ENCODE measurements at places on chromosomes 6 and 20.
A peak's percentile ranks its signal among the peaks of the same experiment; 100 is the strongest.

DNA sequence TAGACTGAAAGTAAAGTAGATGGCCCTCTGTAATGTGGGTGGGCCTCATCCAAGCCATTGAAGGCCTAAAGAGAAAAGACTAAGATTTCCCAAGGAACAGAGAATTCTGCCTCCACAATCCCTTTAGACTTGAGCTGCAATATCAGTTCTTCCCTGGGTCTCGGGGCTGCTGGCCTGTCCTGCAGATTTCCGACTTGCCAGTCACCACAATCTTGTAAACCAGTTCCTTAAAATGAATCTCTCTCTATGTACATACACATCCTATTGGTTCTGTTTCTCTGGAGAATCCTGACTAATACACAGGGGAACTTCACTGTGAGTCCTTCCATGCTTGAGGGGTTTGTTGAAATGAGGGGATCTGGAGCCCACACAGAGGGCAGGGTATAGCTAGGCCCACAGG, 12.9 kb downstream of the CCDC170 start:
- DNase-seq, result no peak

GRCh38 chr20:35344354-35344837, 52.2 kb upstream of the FAM83C start:
- DNase-seq, result no peak

GRCh38 chr20:13515291-13515690, 123.4 kb downstream of the TASP1 start:
- DNase-seq, result no peak

DNA sequence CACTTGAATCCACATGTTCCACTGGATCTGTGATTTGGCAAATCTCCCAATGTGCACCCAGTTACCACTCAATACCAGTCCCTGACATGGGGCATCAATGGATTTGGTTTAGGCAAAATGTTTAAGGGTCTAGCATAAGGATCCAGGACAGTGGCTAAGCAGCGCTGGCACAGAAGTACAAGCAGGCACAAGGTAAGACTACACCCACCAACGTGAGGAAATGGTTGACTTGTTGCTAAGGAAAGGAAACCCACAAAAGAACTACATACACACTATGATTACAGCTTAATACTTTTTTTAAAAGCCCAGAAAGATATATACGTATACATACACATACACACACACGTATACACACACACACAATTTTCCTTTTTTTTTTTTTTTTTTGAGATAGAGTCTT, 79.0 kb downstream of the DNAAF9 start:
- peak; percentile 17 for DNase-seq

DNA sequence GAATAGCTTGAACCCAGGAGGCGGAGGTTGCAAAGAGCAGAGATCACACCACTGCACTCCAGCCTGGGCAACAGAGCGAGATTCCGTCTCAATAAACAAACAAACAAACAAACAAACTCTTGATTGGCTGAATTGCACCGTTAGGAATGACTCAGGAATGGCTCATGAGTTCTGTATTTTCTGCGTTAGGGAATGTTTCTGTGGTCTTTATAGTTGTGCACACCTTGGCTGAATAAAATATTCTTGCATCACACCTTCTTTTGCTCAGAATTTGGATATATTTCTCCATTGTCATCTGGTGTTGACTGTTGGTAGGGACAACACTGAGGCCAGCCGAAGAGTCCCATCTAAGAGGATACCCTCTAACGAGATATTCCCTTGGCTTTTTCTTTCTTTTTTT, 19.6 kb upstream of the PI16 start:
- DNase-seq, result no peak

Measured in CD4-positive, alpha-beta T cell treated with Interleukin-17A for 4 hours (primary cell).